ENCODE measurements at places on chromosomes 4 and X.

GRCh38 chr4:94489098-94489497 is 37.4 kb downstream of the PDLIM5 start:
- no peak for DNase-seq

GRCh38 chr4:156620786-156621185 is 350.8 kb downstream of the PDGFC start:
- DNase-seq, result no peak

GRCh38 chr4:144203155-144203554 is 62.6 kb upstream of the GYPA start:
- DNase-seq, result no peak

- no peak for DNase-seq
Measured at GRCh38 chrX:24423960-24424359, 41.1 kb upstream of the PDK3 start.

- no peak for DNase-seq
Measured at GRCh38 chr4:102474736-102475504, 26.2 kb upstream of the NFKB1 start.

- DNase-seq, result no peak
Measured at GRCh38 chr4:11218692-11219091, 210.0 kb downstream of the HS3ST1 start.

DNA sequence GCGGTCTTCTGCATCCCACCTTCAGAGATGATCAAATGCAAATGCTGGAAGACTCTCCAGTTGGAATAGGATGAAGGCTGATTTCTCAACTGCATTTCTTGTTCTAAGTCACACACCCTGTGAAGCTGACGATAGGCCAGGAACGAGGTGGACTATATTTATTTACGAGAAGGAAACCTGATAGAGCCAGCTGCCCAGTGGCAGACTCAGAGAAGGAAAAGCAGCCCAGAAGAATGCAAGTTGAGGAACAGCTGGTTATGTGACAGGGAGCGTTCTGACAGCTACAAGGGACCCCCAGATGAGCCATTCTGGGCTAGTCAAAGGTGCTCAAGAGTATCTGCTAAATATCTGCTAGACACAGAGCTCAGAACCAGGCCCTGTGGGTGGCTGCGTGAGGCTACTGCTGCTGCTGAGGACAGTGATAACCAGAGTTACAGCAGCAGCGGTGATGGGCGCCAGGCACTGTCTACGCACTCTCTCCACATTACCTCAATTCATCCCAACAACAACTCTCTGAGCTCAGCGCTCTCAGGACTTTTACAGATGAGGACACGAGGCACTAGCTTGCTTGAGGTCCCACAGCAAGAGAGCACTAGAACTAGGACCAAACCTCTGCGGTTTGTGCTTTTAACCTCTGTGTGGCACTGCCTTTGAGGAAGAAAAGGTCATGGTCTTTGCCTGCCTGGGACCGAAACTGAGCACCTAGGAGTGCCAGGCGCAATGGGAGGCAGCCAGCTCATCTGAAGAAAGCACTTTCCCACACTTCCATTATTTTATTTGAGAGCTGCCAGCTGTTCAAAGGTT is 69.0 kb downstream of the GATB start:
- DNase-seq, result no peak

DNA sequence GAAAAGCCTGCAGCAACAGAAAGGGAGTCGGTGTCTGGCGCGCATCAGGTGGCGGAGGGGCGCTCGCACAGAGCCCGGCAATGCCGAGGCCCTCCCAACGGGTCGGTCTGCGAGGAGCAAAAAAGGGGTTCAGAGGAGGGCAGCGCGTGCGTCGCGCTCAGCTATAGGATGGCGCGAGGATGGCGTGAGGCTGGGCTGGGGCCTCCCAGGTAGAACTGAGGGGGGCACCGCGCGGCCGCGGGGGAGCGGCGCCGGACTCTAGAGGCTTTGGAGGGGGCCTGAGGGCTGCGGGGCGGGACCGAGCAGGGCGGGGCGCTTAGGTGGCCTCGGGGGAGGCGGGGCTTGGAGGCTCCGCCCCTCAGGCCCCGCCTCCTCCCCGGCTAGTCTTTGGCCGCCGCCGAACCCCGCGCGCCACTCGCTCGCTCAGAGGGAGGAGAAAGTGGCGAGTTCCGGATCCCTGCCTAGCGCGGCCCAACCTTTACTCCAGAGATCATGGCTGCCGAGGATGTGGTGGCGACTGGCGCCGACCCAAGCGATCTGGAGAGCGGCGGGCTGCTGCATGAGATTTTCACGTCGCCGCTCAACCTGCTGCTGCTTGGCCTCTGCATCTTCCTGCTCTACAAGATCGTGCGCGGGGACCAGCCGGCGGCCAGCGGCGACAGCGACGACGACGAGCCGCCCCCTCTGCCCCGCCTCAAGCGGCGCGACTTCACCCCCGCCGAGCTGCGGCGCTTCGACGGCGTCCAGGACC is at the start of gene PGRMC1:
TSS of gene PGRMC1 (plus strand) at position 414 of the 751 bp plus-strand sequence. CDS start at position 493, 79 bp downstream.
- DNase-seq, result peak; percentile 49

- DNase-seq, result no peak
Measured at GRCh38 chr4:138859254-138859653, 156.3 kb upstream of the NOCT start.

GRCh38 chr4:182881914-182882313 is 35.3 kb downstream of the DCTD start:
- DNase-seq, result no peak

DNA sequence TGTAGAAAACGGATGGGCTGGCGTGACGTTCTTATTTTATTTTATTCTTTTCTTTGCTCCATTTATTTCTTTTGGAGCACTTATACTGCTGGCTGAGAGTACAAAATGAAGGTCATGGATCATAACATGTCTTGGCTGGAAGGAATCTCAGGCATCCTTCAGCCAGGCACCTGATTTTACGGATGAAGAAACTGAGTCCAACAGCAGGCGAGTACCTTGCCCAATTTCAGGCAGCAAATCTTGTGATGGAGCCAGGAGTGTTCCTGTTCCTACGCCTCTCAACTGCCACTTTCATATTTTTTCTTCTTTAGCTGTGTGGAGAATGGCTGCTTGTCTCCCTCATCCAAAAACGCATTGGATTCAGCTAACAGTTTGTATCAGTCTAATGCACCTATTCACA is 332.1 kb upstream of the IGFBP7 start:
- DNase-seq, result no peak

GRCh38 chr4:94171616-94172015 is 36.0 kb upstream of the SMARCAD1 start:
- DNase-seq, result no peak

DNA sequence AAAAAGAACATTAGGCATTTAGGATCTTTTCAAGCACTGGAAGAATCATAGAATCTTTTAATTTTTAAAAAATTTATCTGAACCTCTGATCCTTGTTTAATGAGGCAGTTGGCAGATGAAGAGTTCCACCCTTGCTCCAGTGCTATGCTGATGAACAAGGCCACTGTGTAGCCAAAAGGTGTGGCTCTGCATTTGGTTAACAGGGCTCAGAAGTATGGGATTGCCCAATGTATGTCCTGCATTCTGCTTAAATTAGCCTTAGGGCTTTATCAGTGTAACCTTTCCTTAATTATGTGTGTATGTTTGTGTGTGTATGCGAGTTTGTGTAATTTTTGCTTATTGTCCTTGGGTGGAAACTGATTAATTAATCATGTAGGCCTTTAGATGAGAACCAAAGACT is 43.3 kb upstream of the PPM1K start:
- DNase-seq, result no peak

DNA sequence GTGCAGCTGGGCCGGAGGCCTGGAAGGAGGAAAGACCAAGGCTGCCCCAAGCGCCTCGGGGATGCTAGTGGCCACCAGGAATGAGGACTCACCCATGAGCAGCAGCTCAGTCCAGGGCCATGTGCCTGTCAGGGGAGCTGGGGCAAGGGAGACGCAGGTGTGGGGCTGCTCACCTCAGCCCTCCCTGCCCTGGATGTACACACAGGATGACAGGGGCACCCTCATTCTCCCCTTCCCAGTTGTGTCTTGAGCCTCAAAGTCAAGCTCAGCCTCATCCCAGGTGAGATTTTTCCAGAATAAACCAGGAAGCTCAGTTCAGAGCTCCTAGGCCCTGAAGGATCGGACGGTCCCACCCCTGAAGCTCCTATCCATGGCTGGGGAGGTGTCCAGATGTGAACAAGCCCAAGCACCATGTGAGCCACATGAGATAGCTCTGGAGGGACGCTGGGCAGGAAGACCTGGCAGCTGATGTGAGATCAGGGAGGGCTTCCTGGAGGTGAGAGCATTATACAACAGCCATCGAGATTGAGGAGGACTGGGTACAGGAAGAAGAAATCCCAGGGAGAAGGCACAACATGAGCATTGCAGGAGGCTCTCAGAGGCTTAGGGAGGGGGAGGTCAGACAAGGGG is 23.0 kb downstream of the HTRA3 start:
- no peak for DNase-seq

- DNase-seq, result no peak
Measured at GRCh38 chr4:3497095-3497494, 34.0 kb downstream of the DOK7 start.
